ENCODE measurements at places on chromosomes 4 and X. TPM values are rescaled to one million over a fixed set of nuclear protein-coding genes. Genes with fewer than 3 reads are reported as not detected.

CDX4 gene
- total RNA-seq, result not detected

GRCh38 chr4:83369831-83370639 lies 35.4 kb upstream of the HPSE start:
- no peak for DNase-seq

- no peak for DNase-seq
Measured at GRCh38 chr4:8888856-8889255, 17.2 kb upstream of the HMX1 start.

- DNase-seq, result no peak
Measured at GRCh38 chr4:112908511-112908910, 140.9 kb upstream of the ANK2 start.

DNA sequence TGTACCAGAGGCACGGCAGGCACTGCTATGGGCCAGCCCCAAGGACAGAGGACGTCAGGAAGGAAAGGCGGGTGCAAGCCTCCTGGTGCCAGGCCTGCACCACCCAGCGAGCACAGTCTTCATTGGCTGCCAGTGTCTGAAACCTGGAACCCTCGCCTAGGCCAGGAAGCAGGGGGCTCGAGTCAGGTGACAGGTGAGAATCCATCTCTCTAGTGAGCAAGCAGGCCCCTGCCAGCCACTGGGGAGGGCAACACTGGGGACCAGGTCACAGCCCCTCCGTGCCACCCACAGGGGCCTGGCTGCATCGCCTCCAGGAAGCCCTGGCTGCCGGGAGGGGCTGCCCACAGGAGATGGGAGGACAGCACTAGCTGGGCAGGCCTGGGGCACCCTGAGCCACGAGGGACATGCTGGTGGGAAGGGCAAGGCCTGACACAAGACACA lies 6.9 kb upstream of the HAUS3 start:
- peak; percentile 14 for DNase-seq

- no peak for DNase-seq
Measured at GRCh38 chr4:3402491-3403347, 39.0 kb upstream of the HGFAC start.
